Lower lobe of right lung (tissue), 2 donors: ENCODE measurements at places on chromosomes 5 and 9.

GRCh38 chr5:40378396-40379177 lies 301.1 kb upstream of the PTGER4 start:
- no peaks in the 10 kb centered on the region for H3K36me3 ChIP-seq
- peaks cover 4% of the 10 kb centered on the region for H3K4me1 ChIP-seq
- no peak overlapping the region for H3K4me3 ChIP-seq
- no peak overlapping the region for H3K27ac ChIP-seq

GRCh38 chr5:122111460-122111859 lies 17.9 kb upstream of the ZNF474 start:
- no peaks in the 10 kb centered on the region for H3K4me1 ChIP-seq
- H3K27me3 ChIP-seq, result no peaks in the 10 kb centered on the region
- H3K36me3 ChIP-seq, result no peaks in the 10 kb centered on the region
- DNase-seq, result no peak
- no peak overlapping the region for H3K4me3 ChIP-seq
- no peak overlapping the region for H3K27ac ChIP-seq

DNA sequence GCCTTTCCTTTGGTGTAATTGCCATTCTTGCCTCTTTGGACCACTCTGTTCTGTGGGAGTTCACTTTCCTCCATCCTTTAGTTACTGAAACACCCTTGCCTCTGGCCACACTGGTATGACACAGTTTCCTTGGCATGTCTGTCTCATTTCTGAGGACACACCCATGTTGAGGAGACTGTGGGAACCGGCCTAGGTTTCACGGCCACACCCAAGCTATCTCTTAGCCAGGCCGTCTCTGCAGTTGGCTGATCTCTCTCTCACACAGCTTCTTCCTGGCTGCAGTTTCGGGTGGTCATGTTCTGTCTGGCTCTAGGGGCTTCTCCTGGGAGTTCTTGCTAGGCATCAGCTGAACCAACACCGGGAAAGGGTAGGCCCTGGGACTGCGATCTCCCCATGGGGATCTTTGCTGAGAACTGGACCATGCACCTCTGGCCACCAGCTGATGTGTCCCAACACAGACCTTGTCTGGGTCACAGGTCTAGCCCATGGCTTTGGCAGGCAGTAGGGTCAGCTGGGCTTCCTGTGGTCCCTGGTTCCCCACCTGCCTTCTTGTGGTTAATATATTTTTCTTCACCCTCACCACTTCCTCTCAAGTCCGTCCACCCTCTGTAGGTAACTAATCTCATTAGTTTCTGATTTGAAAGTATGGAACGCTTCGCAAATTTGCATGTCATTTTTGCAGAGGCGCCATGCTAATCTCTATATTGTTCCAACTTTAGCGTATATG lies 24.9 kb downstream of the ARHGEF37 start:
- no peak overlapping the region for H3K4me3 ChIP-seq
- H3K4me1 ChIP-seq, result peaks cover 12% of the 10 kb centered on the region
- no peak for DNase-seq
- H3K27me3 ChIP-seq, result no peaks in the 10 kb centered on the region
- H3K36me3 ChIP-seq, result peaks cover 51% of the 10 kb centered on the region

DNA sequence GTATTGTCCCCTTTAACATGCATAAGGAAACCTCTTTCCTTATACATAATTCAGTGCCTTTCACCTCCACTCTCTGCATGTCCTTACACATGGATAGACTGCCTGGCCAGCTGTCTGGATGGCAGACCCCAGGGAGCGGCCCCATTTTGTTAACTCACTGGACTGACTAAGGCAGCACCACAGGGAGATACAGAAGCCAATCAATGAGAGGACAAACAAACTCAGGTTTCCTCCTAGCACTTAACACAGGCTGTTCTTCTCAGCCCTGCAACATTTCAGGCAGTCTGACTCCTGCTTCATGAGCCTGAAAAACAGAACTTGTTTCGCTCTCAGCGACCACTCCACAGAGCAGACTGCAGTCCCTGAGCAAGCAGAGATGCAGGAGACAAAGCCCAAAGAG lies 135.4 kb upstream of the RASEF start:
- no peak overlapping the region for H3K4me3 ChIP-seq
- H3K27me3 ChIP-seq, result no peaks in the 10 kb centered on the region
- no peak for DNase-seq

DNA sequence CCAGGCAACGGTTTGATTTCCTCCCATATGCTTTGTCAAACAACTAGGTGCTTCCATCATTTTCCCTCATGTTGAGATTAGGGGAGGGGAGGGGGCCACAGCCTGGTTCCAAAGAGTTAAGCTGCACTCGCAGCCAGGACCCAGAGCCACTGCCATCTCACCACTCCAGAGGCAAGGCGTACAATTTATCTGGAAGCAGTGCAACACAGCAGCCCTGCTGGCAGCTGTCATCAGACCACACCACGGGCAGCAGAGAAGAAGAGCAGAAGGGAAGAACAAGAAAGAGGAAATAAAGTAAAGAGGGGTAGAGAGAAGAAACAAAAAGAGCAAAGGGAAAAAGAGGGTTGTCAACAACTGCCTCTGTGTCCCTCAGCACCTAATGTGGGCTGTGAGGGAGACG lies 38.9 kb downstream of the MED27 start:
- no peaks in the 10 kb centered on the region for H3K36me3 ChIP-seq
- H3K27ac ChIP-seq, result no peak overlapping the region
- H3K27me3 ChIP-seq, result no peaks in the 10 kb centered on the region
- no peak for DNase-seq

DNA sequence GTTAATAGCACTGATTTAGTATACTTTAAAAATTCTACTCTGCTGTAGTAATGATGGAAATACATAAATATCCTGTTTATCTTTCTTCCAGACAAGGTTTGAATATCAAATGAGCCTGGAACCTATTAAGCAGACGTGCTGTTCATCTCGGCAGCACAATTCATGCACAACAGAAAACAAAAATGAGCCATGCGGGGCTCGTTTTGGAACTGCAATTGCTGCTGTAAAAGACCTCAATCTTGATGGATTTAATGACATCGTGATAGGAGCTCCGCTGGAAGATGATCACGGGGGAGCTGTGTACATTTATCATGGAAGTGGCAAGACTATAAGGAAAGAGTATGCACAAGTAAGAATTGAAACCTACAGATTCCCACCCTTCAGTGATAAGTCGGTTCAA lies 79.1 kb upstream of the ITGA2 start:
- H3K4me3 ChIP-seq, result no peak overlapping the region
- no peak for DNase-seq
- H3K27me3 ChIP-seq, result no peaks in the 10 kb centered on the region
- H3K36me3 ChIP-seq, result peaks cover 5% of the 10 kb centered on the region
- peaks cover 15% of the 10 kb centered on the region for H3K4me1 ChIP-seq
- H3K27ac ChIP-seq, result no peak overlapping the region

DNA sequence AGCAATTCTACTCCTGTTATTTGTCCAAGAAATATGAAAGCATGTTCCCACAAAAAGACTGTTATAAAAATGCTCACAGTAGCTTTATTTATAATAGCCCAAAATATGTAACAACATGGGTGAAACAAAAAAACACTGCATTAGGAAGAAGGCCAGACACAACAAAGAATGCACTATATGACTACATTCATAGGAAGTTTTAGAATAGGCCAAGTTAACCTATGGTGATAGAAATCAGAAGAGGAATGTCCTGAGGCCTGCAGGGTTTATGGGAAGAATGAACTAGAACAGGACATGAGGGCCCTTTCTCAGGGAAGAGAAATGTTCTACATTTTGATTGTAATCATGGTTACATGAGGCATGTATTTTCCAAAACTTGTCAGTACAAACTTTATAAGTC lies 24.7 kb upstream of the TAS2R1 start:
- H3K27ac ChIP-seq, result no peak overlapping the region
- no peak overlapping the region for H3K4me3 ChIP-seq
- H3K36me3 ChIP-seq, result no peaks in the 10 kb centered on the region
- no peaks in the 10 kb centered on the region for H3K27me3 ChIP-seq
- H3K4me1 ChIP-seq, result no peaks in the 10 kb centered on the region

DNA sequence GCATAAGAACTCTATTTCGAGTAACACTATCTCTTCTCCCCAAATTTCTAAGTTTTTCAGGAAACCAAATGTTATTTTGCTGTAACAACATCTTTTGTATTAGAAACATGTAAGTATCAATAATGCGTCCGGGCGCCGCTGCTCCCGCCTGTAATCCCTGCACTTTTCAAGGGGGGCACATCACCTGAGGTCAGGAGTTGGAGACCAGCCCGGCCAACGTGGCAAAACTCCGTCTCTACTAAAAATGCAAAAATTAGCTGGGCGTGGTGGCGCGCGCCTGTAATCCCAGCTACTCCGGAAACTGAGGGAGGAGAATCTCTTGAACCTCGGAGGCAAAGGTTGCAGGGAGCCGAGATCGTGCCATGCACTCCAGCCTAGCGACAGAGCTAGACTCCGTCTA lies 881.1 kb upstream of the NUDT12 start:
- H3K27me3 ChIP-seq, result no peaks in the 10 kb centered on the region
- no peak overlapping the region for H3K4me3 ChIP-seq
- no peak for DNase-seq
- no peaks in the 10 kb centered on the region for H3K4me1 ChIP-seq
- no peaks in the 10 kb centered on the region for H3K36me3 ChIP-seq

GRCh38 chr9:135062254-135062653 lies 25.2 kb upstream of the OLFM1 start:
- H3K4me3 ChIP-seq, result no peak overlapping the region
- no peak for DNase-seq
- H3K36me3 ChIP-seq, result no peaks in the 10 kb centered on the region
- peaks cover 6% of the 10 kb centered on the region for H3K27me3 ChIP-seq

- H3K27ac ChIP-seq, result peak overlapping the region; percentile 36
- H3K4me1 ChIP-seq, result peaks cover 20% of the 10 kb centered on the region
- no peak for DNase-seq
- peak overlapping the region; percentile 9 for H3K4me3 ChIP-seq
- H3K36me3 ChIP-seq, result no peaks in the 10 kb centered on the region
Observed at GRCh38 chr5:57784121-57784520, 301.5 kb upstream of the ACTBL2 start.

DNA sequence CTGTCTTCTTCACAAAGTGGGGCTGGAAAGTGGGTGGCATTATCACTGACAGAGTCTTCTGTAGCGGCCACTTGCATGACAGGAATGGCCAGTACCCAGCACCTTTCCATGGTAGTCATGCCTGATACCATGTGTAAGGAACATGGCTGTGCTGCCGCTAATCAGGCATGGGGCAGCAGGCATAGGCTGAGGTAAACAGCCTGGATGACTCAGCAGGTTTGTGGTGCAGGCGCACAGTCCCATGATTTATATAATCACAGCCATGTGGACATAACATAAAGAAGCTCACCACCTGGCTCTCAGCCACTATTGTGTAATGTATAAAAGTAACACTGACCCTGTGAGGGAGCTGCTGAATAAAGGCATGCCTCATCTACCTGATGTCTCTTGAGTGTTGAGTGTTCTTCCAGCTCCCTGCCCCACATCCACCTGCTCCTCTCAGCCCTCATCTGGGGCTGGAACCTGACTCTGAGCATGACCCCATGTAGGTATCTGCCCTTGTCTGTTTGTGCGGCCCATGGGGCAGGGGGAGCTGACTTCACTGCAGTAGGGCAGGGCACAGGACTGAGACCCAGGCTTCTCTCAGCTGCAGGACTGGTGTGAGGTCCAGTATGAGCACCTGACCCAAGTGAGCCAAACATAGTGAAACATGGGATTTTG lies 13.2 kb upstream of the ICE1 start:
- H3K27me3 ChIP-seq, result no peaks in the 10 kb centered on the region
- DNase-seq, result no peak
- H3K4me3 ChIP-seq, result no peak overlapping the region
- H3K4me1 ChIP-seq, result no peaks in the 10 kb centered on the region
- H3K27ac ChIP-seq, result no peak overlapping the region

- H3K36me3 ChIP-seq, result peaks cover 32% of the 10 kb centered on the region
- no peak overlapping the region for H3K27ac ChIP-seq
- DNase-seq, result no peak
- H3K4me3 ChIP-seq, result no peak overlapping the region
- no peaks in the 10 kb centered on the region for H3K27me3 ChIP-seq
Observed at GRCh38 chr5:139017624-139018023, 142.5 kb upstream of the LRRTM2 start.

- H3K4me1 ChIP-seq, result no peaks in the 10 kb centered on the region
- no peaks in the 10 kb centered on the region for H3K36me3 ChIP-seq
- H3K27me3 ChIP-seq, result no peaks in the 10 kb centered on the region
Observed at GRCh38 chr5:5560016-5560415, 137.5 kb downstream of the ICE1 start.

GRCh38 chr5:151384106-151384505 lies 36.7 kb upstream of the SLC36A2 start:
- H3K4me3 ChIP-seq, result no peak overlapping the region
- H3K36me3 ChIP-seq, result no peaks in the 10 kb centered on the region
- no peaks in the 10 kb centered on the region for H3K4me1 ChIP-seq
- DNase-seq, result no peak
- H3K27ac ChIP-seq, result no peak overlapping the region

GRCh38 chr5:67306965-67307607 lies 110.5 kb upstream of the CD180 start:
- no peaks in the 10 kb centered on the region for H3K27me3 ChIP-seq
- H3K36me3 ChIP-seq, result no peaks in the 10 kb centered on the region
- no peak overlapping the region for H3K4me3 ChIP-seq
- no peak overlapping the region for H3K27ac ChIP-seq

DNA sequence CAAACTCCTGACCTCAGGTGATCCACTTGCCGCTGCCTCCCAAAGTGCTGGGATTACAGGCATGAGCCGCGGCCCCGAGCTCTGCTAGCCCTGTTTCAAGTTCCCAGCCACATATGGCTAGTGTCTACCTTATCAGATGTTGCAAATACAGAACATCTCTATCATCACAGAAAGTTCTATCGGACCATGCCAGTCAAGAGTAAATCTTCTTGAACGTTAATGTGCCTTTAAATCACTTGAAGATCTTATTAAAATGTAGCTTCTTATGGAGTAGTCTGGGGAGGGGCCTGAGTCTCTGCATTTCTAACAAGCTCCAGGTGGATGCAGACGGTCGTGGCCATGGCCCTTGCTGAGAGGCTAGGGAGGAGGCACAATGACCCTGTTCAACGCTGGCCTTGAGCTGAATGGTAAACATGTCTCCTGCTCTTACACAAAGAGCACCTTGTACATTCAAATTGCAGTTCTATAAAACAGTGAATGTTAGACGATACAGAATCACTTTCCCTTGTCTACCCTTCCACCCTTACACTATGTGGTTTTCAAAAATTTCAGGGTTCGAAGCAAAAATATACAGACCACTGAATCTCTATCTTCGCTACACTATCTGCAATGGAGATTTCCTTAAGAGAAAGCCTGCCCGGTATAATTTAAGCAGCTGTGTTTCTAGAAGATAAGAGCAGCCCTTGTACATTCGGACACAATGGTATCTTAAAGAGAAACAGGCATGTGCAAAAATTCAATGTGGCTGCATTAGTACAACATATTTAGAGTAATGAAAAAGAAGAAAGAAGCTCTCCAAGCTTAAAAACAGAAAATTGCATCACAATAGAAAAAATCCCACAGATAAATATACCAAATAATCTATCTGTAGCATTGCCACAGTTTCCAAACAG lies 114.1 kb downstream of the FRMD3 start:
- DNase-seq, result no peak
- H3K36me3 ChIP-seq, result no peaks in the 10 kb centered on the region
- H3K27ac ChIP-seq, result no peak overlapping the region
- no peaks in the 10 kb centered on the region for H3K27me3 ChIP-seq
- H3K4me1 ChIP-seq, result peaks cover 9% of the 10 kb centered on the region
